Prostate gland (tissue), 2 donors: ENCODE measurements at places on chromosomes 6 and 20. TPM values are rescaled to one million over a fixed set of nuclear protein-coding genes. Genes with fewer than 3 reads are reported as not detected.

DNA sequence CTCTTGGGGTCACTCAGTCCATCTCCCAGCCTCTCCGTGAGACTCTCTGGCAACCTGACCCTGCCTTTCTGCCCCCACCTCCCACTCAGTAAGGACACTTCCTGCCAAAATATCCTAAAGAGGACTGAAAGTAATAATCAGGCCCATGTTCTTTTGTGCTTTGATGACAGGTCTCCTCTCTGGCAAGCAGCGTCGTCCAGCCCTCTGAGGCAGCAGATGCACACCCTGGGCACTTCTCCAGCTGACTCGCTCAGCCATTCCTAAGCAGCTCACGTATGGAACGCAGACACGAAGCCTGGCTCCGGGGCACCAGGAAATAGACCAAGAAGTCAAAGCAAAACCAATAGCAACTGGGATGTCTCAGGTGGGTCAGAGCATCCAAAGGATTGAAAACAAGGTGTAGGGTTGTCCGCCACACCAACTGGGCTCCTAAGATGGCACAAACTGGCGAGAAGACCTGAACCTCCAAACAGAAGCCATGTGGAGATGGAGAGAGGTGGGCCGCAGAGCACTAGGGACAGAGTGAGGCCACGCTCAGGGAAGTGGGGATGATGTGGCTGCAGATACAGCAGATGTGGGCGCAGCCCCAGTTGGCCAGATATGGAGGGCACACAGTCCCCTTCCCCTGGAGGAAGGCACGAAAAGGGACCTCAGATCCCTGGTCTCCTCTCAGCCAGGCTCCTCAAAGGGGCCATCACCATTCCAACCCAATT is 99.3 kb downstream of the PRND start:
- no peak overlapping the region for H3K4me3 ChIP-seq
- H3K4me1 ChIP-seq: peaks cover 2% of the 10 kb centered on the region
- no peak for DNase-seq
- no peaks in the 10 kb centered on the region for H3K27me3 ChIP-seq

DNA sequence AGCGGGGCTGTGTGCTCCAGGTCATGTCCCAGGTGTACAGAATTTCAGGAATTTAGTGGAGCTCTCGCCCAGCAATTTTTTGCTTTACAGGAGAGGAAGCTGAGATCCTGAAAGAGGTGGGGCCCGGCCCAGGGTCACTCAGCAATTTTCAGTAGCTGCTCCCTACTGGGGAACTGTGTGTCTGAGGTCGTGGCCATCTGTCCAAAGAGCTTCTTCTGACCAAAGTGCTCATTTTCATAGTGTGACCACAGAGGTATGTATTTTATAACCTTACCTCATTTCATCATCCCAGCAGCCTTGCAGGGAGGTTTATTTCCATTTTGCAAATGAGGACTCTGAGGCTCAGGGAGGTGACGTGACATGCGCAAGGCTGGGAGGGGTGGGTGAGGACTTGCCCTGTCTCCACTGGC is 46.3 kb downstream of the FAM209B start:
- no peaks in the 10 kb centered on the region for H3K27me3 ChIP-seq
- H3K4me3 ChIP-seq: no peak overlapping the region

DNA sequence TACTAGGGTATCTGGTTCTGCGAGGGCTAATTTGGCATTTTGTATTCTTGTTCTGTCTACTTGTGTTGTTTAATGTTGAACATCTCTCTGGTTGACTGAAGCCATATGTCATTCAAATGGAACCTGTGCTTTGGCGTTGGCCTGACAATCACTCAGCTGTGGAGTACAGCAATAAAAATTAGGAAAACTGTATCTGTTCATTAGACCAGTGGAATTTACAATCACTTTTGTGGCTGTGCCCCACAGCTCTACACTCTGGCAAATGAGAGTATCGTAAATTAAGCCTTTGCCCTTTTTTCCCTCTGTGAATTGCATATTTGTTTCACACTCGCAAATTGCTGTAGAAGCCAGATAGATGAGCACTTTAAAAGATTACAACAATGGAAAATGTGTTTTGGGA is 102.0 kb downstream of the ARID1B start:
- H3K27ac ChIP-seq: no peak overlapping the region
- H3K36me3 ChIP-seq: no peaks in the 10 kb centered on the region
- H3K4me3 ChIP-seq: no peak overlapping the region
- H3K4me1 ChIP-seq: no peaks in the 10 kb centered on the region

DNA sequence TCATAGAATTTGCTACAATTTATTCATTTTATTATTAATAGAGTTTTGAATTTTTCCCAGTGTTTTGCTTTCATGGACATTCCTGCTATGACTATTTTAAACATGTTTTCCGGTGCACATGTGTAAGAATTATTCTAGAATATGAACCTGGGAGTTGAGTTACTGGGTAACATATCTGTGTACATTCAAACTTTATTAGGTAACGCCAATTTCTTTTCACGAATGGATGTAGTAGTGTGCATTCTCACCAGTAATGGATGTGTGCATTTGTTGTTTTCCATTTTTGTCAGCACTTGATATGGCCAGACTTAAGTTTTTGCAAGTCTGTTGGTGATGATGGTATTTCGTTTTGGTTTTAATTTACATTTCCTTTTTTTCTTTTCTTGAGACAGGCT is 118.8 kb downstream of the CDKAL1 start:
- H3K27me3 ChIP-seq: no peaks in the 10 kb centered on the region
- H3K4me1 ChIP-seq: no peaks in the 10 kb centered on the region
- DNase-seq: no peak
- H3K27ac ChIP-seq: no peak overlapping the region
- H3K36me3 ChIP-seq: no peaks in the 10 kb centered on the region

DNA sequence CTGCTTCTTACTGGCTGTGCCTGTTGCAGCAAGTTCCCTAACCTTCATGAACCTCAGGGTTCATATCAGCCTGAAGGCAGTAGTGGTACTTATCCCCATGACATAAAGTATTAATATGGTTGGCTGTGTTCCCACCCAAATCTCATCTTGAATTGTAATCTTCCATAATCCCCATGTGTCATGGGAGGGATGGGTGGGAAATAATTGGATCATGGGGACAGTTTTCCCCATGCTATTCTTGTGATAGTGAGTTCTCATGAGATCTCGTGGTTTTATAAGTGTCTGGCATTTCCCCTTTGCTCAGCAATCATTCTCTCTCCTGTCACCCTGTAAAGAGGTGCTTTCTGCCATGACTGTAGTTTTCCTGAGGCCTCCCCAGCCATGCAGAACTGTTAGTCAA is 61.8 kb downstream of the FAM229B start:
- no peaks in the 10 kb centered on the region for H3K4me1 ChIP-seq
- no peak for DNase-seq
- no peaks in the 10 kb centered on the region for H3K27me3 ChIP-seq

- DNase-seq: peak; percentile 11
- H3K36me3 ChIP-seq: no peaks in the 10 kb centered on the region
- no peak overlapping the region for H3K4me3 ChIP-seq
- no peaks in the 10 kb centered on the region for H3K27me3 ChIP-seq
- no peaks in the 10 kb centered on the region for H3K4me1 ChIP-seq
Measured at GRCh38 chr6:82337688-82338257, 25.8 kb upstream of the TPBG start.

- no peak overlapping the region for H3K4me3 ChIP-seq
- DNase-seq: no peak
- H3K27me3 ChIP-seq: no peaks in the 10 kb centered on the region
- H3K27ac ChIP-seq: no peak overlapping the region
Measured at GRCh38 chr6:137953761-137954160, 86.7 kb downstream of the TNFAIP3 start.

- DNase-seq: no peak
- no peaks in the 10 kb centered on the region for H3K27me3 ChIP-seq
- H3K4me1 ChIP-seq: no peaks in the 10 kb centered on the region
- no peaks in the 10 kb centered on the region for H3K36me3 ChIP-seq
- no peak overlapping the region for H3K27ac ChIP-seq
Measured at GRCh38 chr6:149268768-149269167, 48.7 kb upstream of the TAB2 start.

DNA sequence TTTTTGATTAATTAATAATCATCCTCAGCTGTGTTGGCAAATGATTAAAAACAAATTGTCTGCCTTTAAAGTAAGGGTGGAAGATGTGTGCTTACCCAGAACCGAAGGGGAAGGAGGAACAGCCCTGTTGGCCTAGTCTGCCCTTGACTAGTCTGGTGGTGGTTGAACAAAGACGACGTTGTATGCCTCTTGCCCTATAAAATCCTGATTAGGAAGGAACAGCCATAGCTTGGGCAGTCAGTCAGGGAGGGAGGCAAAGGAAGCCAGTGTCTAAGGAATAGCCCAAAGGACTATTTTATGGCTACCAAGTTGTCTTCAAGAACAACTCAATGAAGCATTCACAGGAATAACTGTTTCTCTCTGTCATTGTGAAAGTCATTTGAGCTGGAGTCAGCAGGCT is 70.7 kb downstream of the PRDM1 start:
- H3K27ac ChIP-seq: no peak overlapping the region
- H3K27me3 ChIP-seq: no peaks in the 10 kb centered on the region
- H3K4me3 ChIP-seq: no peak overlapping the region
- no peaks in the 10 kb centered on the region for H3K36me3 ChIP-seq
- DNase-seq: no peak

GRCh38 chr20:23449421-23449820 is 3.3 kb downstream of the CST11 start:
- no peaks in the 10 kb centered on the region for H3K36me3 ChIP-seq
- DNase-seq: no peak
- H3K27ac ChIP-seq: no peak overlapping the region
- no peaks in the 10 kb centered on the region for H3K27me3 ChIP-seq
- no peaks in the 10 kb centered on the region for H3K4me1 ChIP-seq

GRCh38 chr6:11653028-11653583 is 115.6 kb downstream of the TMEM170B start:
- H3K27me3 ChIP-seq: no peaks in the 10 kb centered on the region
- no peak overlapping the region for H3K4me3 ChIP-seq
- H3K4me1 ChIP-seq: no peaks in the 10 kb centered on the region
- no peaks in the 10 kb centered on the region for H3K36me3 ChIP-seq
- no peak overlapping the region for H3K27ac ChIP-seq

The MAS1 gene
- not detected for total RNA-seq

The FAM50B gene
- 14.2 TPM for total RNA-seq

The CST2 gene
- total RNA-seq: not detected

The MED20 gene
- 20.2 TPM for total RNA-seq

The VAPB gene
- total RNA-seq: 21.1 TPM

The ZNF334 gene
- total RNA-seq: 23.3 TPM

The GJA1 gene
- 97.2 TPM for total RNA-seq

The LRFN2 gene
- total RNA-seq: 0.62 TPM

The CDH22 gene
- total RNA-seq: 3.3 TPM

The MAP7 gene
- total RNA-seq: 45.2 TPM

The HRH3 gene
- 0.18 TPM for total RNA-seq

The ERVFRD-1 gene
- not detected for total RNA-seq

The SLC22A2 gene
- not detected for total RNA-seq

The DLK2 gene
- total RNA-seq: 13.5 TPM

The TMEM217 gene
- 7.3 TPM for total RNA-seq
